ENCODE measurements at places on chromosomes 1 and 21.

- DNase-seq: no peak
- no peaks in the 10 kb centered on the region for H3K27me3 ChIP-seq
- H3K4me1 ChIP-seq: peaks cover 25% of the 10 kb centered on the region
- H3K4me3 ChIP-seq: peak overlapping the region; percentile 90
- no peak overlapping the region for H3K27ac ChIP-seq
These were observed 1.2 kb downstream of the RUSC1 start for GRCh38 chr1:155321639-155322503.

GRCh38 chr1:6118415-6118814 is 61.7 kb downstream of the CHD5 start:
- no peaks in the 10 kb centered on the region for H3K4me1 ChIP-seq
- H3K36me3 ChIP-seq: peaks cover 2% of the 10 kb centered on the region
- no peak overlapping the region for H3K27ac ChIP-seq

DNA sequence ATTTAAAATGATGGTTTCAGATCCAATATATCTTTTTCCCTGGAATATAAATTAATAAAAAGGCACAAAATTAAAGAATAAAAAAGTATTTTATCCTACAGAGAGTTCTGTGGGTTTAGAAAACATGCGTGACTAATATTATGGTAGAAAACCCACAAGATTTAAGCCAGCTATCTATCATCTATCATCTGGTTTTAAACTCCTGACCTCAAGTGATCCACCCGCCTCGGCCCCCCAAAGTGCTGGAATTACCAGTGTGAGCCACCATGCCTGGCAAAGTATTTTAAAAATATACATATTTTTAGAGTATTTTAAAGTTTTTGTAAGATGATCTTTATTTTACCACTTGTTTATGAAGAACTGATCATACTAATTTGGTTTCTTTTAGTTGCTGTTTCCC is 79.5 kb downstream of the NRIP1 start:
- H3K27me3 ChIP-seq: no peaks in the 10 kb centered on the region
- no peak for DNase-seq
- H3K36me3 ChIP-seq: peaks cover 5% of the 10 kb centered on the region
- H3K4me1 ChIP-seq: peaks cover 5% of the 10 kb centered on the region

GRCh38 chr1:93708734-93709481 is 27.3 kb upstream of the BCAR3 start:
- H3K27me3 ChIP-seq: no peaks in the 10 kb centered on the region
- no peak overlapping the region for H3K27ac ChIP-seq
- peaks cover 8% of the 10 kb centered on the region for H3K4me1 ChIP-seq
- no peak for DNase-seq

- DNase-seq: no peak
- H3K4me3 ChIP-seq: no peak overlapping the region
- H3K36me3 ChIP-seq: peaks cover 55% of the 10 kb centered on the region
- peak overlapping the region; percentile 79 for H3K27ac ChIP-seq
- no peaks in the 10 kb centered on the region for H3K27me3 ChIP-seq
- H3K4me1 ChIP-seq: peaks cover 12% of the 10 kb centered on the region
These were observed 12.5 kb downstream of the PIP5K1A start for GRCh38 chr1:151210830-151211229.

Data from effector memory CD8-positive, alpha-beta T cell (primary cell).